ENCODE measurements at places on chromosomes 4 and X.

DNA sequence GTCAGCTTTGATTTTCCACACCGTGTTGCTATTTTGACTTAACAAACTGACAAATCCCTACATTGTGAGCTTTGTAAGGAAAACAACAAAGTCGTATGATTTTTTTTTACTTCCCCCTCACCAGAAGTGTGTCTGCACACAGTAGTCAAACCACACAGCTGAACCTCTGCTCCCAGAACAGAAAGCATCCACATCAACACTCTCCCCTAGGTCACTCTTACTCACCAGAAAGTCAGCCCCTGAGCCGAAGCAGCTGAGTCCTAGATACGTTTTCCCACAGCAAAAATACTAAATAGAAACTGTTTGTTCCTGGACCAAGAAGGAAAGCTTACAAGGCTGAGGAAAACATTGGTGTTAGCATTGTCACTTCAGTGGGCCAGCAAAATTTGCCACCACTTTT is 305.7 kb downstream of the DHX15 start:
- DNase-seq = no peak

DNA sequence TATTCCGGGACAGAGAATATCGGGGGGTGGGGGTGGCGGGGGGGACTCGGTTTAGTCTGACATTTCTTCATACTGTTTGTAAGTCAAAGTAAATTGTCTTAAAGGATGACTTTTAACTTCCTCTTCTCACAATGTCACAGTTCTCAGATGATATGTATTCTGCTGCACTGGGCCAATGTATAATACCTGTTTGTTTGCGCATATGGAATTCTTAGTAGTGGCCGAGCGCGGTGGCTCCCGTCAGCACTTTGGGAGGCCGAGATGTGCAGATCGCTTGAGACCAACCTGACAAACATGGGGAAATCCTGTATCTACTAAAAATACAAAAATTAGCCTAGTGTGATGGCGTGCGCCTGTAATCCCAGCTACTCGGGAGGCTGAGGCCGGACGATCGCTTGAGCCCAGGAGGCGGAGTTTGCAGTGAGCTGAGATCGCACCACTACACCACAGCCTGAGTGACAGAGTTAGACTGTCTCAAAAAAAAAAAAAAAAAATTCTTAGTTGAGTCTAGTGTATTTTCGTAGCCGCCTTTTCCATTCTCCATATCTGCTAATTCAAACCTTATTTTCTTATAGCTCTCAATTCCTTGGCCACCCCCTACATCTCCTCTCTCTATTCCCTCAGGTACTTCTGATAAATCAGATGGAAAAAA is 851 bp downstream of the POLR2B start:
- peak; percentile 64 for DNase-seq

DNA sequence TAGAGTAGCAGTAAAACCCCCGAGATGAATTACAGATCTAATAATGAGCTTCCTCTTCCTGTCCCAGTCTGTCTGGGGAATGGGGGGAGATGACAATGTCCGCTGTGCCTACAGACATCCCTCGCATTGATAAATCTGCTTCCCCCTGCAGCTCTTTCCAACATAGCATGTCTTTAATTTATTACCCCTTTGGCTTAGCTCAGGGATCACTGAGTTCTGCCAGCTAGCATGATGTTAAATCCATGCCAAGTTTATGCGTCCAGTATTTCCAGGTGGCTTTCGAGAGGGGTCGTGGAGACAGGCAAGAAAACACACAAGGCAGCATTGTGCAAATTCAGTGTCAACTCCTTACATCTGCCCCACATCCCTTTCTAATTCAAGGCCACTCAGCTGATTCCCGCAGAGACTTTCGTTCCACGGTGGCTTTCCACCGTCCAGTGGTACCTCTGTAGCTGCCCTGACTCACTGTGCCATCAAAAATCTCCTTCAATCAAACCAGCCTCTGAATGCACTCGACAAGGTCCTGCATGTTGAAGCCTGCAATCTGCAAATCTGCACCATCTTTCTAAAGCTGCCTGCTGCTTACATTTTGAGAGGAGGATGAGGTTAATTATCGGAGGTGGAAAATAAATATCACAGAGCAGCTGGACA is 75.1 kb downstream of the MXRA5 start:
- no peak for DNase-seq

GRCh38 chrX:17587366-17587765 is 149.9 kb upstream of the SCML1 start:
- DNase-seq = no peak

- DNase-seq = no peak
Observed at GRCh38 chr4:171985129-171985528, 171.9 kb downstream of the GALNTL6 start.

- no peak for DNase-seq
Observed at GRCh38 chrX:80293354-80293753, 126.9 kb upstream of the TENT5D start.

DNA sequence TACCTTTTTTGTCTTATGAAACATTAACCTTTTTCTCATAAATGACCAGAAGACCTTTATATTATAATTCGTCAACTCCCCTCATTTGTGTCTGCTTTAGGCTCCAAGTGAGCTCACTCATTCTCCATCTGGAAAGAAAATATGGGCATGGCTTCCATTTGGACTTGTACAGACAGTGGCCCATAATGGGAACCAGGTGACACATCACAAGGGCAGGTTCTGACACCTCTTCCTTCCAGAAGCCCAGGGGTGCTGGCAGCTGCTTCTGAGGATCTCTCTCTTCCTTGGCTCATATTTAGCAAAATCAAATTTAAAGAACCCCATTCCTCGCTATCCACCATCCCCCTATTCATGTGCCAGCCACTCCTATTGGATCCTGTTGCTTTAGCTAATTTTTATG is 69.6 kb downstream of the CD38 start:
- DNase-seq = no peak

DNA sequence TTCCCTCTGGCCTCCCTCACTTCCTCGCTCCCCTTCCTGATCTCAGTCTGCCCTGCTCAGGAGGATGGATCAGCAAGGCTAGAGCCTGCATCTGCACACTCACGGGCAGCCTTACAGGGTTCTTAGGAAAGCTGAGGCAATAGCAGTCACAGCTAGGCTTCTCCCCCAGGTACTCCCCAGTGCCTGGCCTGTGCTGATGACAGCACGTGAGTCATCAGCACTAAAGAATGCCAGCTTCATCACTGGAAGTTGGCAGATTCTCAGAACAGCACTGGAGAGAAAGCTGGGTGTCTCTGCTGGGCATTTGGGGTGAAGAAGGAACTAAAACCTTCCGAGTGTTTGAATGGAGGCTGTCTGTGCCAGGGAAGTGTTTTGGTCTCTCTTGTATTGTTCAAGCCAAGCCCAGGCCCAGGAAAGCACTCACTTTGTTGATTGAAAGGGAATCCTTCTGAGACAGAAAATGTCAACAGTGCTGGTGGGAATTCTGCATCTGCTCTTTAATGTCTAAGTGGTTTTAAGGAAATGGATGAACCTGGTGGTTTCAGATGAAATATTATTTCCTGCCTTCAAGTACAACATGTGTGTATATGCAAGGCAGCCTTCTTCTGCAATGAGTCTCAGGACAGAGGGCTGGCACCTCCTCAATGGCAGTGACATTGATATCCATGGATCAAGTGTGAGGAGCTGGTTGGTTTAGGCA is 73.0 kb upstream of the SCOC start:
- no peak for DNase-seq

- no peak for DNase-seq
Observed at GRCh38 chrX:8988446-8988845, 45.5 kb downstream of the FAM9B start.

DNA sequence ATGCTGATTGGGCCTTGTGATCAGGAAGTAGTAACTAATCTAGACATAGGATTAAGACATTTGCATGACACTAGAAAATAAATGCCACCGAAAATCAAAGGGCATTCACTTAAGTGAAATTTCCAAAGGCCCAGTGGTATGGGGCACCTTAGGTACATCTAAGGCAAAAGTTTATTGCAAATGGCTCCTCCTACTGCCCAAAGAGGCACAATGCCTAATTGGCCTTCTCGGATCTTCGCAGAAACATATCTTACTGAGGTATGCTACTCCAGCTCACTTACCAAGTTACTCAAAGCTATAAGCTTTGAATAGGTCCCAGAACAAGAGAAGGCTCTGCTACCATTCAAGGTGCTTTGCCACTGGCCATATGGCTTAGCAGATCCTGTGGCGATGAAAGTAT is 174.8 kb upstream of the CXCL13 start:
- no peak for DNase-seq

DNA sequence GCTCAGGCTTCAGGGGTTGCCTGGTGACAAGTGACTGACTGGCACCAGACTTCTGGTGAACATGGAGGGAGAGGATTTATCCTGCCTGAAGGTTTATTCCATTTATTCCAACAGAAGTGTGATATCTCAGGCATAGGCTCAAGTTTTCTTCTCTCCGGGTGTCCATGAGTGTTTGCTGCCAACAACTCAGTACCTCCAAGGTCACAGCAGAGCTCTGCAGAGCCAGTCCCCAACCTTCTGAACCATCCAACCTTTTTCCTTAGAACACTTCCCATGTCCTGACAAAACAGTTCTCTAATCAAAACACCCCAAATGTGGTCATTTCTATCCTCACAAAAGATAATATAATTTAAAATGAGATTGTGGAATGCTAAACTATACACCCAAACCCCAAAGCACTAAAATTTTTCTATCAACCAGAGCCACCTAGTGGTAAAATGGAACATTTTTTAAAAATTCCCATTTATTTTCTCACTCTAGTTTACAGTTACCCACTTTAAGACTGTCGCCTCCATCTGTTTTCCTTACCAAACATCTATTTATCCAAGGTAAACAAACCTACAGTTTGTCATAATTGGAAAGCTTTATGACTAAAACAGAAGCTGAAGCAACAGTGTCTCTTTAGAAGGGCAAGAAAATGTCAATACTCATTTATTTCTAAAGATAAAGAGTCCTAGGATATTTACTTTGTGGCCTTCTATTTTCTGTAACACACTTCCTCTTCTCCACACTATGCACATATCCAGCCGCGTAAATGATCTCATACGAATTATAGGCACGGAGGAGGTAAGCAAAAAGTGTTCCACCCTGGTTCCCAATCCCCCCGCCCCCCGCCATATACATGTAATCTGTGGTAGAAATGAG is 39.5 kb downstream of the TMEM154 start:
- DNase-seq = no peak

- DNase-seq = no peak
Observed at GRCh38 chr4:96986816-96987215, 1146.9 kb downstream of the PDHA2 start.

DNA sequence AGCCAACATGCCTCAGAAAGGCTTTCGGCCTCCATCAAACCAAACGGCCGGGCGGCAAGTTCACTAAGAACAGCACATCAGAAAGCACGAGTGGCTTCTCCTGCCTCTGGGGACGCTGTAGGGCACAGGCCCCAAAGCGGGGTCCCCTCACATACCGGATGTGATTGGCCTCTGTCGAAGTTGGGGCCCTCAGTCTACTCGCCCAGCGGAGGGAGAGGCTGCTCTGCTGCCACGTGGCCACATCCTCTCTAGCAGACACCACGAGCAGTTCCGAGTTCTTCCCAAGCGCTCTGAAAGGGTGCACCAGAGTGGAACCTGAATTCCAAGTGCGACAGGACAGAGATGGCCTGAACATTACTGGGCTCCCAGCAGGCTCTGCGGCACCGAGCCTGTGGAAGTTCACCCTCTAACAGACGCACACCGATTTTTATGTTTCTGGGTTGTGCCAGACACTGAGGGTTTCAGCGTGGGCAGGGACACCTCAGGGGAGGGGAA is 21.1 kb downstream of the NOP14 start:
- DNase-seq = no peak

GRCh38 chr4:122873146-122873545 is 46.5 kb downstream of the FGF2 start:
- no peak for DNase-seq

GRCh38 chr4:11904117-11904535 is 475.4 kb upstream of the HS3ST1 start:
- no peak for DNase-seq

GRCh38 chrX:47456080-47456479 is 26.9 kb downstream of the ZNF41 start:
- DNase-seq = no peak

- no peak for DNase-seq
Observed at GRCh38 chr4:110442788-110443187, 33.2 kb upstream of the ENPEP start.

- DNase-seq = no peak
Observed at GRCh38 chr4:119744580-119744979, 116.0 kb upstream of the PDE5A start.

Measured in activated naive CD8-positive, alpha-beta T cell treated with anti-CD3 and anti-CD28 coated beads for 36 hours (primary cell).